ENCODE measurements at places on chromosomes 6 and 20. TPM values are rescaled to one million over a fixed set of nuclear protein-coding genes. Genes with fewer than 3 reads are reported as not detected.

TREM2 gene
- polyA plus RNA-seq = 4.0 TPM

GRCh38 chr6:46510651-46511050 lies 19.4 kb upstream of the RCAN2 start:
- no peak overlapping the region for H3K4me3 ChIP-seq
- H3K36me3 ChIP-seq = no peaks in the 10 kb centered on the region
- no peaks in the 10 kb centered on the region for H3K27me3 ChIP-seq
- H3K4me1 ChIP-seq = no peaks in the 10 kb centered on the region
- no peak for DNase-seq

- H3K4me1 ChIP-seq = no peaks in the 10 kb centered on the region
- no peaks in the 10 kb centered on the region for H3K36me3 ChIP-seq
Observed at GRCh38 chr6:136090929-136091328, 159.2 kb downstream of the MTFR2 start.

DNA sequence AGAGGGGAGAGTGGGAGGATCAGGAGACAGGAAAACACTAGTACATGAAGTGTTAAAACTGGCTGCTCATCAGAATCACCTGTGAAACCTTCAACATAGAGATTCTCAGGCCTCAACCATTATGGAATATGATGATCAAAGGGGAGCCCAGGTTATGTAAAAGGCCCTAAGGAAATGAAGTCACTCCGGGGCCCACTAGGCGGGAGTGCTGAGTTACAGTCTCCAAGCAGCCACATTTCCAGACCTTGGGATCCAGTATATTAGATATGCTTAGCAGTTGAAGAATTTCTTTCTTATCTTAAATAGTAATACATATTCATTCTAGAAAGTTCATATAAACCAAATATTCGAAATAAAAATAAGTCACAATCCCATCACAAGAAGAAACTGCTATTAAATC lies 476.3 kb downstream of the PRKN start:
- H3K4me3 ChIP-seq = no peak overlapping the region
- H3K27me3 ChIP-seq = no peaks in the 10 kb centered on the region
- no peaks in the 10 kb centered on the region for H3K36me3 ChIP-seq
- no peaks in the 10 kb centered on the region for H3K4me1 ChIP-seq

NOX3 gene
- polyA plus RNA-seq = not detected

TGM3 gene
- polyA plus RNA-seq = 0.08 TPM

DNA sequence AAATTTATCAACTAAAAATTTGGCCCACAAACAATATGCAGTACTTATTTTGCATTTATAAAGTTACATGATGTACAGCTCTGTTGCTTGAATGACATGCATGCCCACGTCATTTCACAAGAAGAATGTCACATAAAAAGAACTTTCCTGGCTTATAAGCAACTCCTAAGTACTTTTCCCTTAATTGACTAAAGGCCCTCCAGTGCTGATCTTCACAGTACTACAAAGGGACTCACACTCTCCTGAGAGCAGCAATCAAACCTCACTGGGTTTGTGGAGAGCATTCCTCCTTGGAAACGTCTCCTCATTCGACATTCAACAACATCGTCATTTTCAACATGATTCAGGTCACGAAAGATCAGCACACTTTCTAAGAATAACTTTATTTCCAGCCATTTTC lies 111.1 kb downstream of the IPCEF1 start:
- H3K4me1 ChIP-seq = no peaks in the 10 kb centered on the region
- no peak overlapping the region for H3K4me3 ChIP-seq
- no peak for DNase-seq
- H3K27ac ChIP-seq = no peak overlapping the region

DNA sequence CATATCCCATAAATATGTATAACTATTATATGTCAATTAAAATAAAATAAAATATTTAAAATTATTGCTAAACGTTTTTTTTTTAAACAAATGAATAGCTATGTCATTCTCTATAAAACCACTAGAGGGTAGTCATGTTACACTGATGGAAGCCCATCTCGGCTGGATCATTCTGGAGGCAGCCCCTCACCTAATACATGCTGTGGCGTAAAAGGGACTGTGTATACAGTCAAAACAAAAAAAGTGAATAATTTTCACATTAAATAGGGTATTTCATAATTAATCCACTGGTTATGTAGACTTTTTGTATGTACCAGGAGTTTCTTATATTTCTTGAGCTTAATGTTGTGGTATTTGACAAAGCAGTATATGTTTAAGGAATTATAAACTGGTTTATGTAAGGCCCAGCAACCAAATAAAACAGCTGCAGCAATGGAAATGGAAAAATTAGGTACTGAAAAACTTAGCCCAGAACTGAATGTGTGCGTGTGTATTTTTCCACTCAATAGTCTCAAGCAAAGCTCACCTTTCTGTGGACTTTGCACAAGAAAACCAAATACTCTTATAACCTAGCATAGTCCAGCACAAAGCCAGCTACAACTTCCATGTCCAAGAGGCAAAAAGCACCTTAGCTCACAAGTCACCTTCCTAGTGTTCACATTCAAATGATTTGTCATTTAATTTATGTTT lies 81.7 kb downstream of the COL9A1 start:
- DNase-seq = no peak
- H3K36me3 ChIP-seq = no peaks in the 10 kb centered on the region
- H3K4me3 ChIP-seq = no peak overlapping the region
- no peaks in the 10 kb centered on the region for H3K4me1 ChIP-seq
- H3K27me3 ChIP-seq = peaks cover 25% of the 10 kb centered on the region
- H3K27ac ChIP-seq = no peak overlapping the region

LY6G6F gene
- polyA plus RNA-seq = not detected

DEFB110 gene
- not detected for polyA plus RNA-seq

DNA sequence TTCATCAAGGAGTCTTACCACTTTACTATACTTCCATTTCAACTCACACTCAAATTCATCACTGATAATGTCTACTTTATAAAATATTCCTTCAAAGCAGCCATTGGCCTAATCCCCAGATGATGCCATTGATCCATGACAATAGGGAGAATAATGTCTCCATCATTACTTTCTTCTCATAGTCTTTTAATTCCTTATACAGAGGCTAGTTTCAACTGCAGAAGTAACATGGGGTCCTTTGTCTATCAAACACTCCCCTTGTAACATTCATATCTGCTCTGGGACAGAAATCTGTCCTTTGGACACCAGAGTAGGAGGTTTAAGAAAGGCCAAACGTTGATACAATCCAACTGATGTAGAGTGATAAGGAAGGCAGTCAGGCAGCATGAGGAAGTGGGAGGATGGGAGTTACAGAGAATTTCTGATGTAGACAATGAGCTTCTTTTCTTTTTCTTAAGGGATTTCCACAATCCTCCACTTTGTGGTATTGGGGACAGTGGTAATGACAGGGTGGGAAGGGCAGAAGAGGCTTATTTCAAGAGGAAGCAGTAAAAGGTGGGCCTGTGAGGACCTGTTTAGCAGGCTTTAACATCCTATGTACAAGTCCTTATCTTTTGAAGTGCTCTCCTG lies 18.9 kb upstream of the HLA-DOA start:
- no peaks in the 10 kb centered on the region for H3K4me1 ChIP-seq
- no peak overlapping the region for H3K27ac ChIP-seq
- H3K4me3 ChIP-seq = no peak overlapping the region

DNA sequence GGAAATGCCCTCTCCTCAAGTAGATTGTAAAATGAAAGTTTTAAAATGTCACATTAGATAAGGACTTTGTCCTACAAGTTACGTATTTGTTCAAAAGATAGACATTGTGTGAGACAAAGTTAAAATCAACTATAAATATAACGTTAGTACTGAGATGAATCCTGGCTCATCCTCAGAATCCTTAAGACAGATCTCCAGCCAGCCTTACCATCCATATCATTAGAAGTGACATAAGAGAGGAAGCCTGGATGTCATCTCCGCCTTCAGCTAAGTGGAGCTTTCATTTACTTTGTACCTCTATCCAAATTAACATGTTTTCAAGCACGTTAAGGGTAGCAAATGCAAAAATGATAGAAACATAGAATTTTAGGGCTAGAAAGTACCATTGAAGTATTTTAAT lies 59.1 kb downstream of the SCAF8 start:
- peaks cover 2% of the 10 kb centered on the region for H3K36me3 ChIP-seq
- H3K4me3 ChIP-seq = no peak overlapping the region
- H3K27ac ChIP-seq = no peak overlapping the region
- H3K4me1 ChIP-seq = peaks cover 18% of the 10 kb centered on the region

GRCh38 chr20:3632311-3633004 lies 30.7 kb downstream of the GFRA4 start:
- no peaks in the 10 kb centered on the region for H3K27me3 ChIP-seq
- no peak for DNase-seq
- H3K4me1 ChIP-seq = no peaks in the 10 kb centered on the region
- H3K36me3 ChIP-seq = peaks cover 7% of the 10 kb centered on the region

DNA sequence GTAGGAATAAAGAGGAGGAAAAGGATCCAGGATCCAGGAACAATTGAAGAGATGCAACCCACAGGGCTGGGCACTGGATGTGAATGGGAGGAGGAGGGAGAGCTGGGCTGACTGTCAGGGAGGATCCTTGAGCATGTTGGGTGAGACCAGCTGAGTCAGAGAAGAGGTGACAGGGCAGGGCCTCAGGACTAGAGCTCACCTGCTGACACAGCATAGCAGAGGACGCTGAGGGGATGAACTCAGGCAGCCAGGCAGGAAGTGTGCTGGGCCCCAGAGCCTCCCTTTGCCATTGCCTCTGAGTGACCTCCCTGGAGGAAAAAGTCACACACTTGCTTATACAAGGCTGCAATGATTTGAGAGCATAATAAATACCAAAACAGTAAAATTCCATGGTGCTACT lies 72.3 kb downstream of the ZNF133 start:
- no peaks in the 10 kb centered on the region for H3K4me1 ChIP-seq
- no peaks in the 10 kb centered on the region for H3K27me3 ChIP-seq
- no peak overlapping the region for H3K27ac ChIP-seq
- H3K4me3 ChIP-seq = no peak overlapping the region
- H3K36me3 ChIP-seq = no peaks in the 10 kb centered on the region

ELOVL4 gene
- 6.1 TPM for polyA plus RNA-seq

DNA sequence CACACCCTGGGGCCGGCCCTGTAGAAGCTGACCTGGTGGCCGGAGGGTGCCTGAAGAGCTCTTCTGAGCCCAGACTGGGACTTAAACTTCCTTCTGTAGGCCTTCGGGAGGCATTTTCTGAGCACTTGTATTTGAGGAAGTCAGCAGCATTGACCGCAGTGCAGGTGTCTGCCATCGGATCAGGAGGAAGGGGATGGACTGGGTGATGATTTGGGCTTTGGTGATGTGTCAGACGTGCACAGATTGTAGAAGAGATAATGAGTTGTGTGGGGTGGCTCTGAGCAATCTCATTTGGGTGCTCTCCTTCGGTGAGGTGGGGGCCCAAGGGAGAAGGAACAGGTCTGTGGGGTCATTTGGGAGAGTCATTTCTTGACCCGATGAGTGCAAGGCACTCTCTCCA lies 150.9 kb downstream of the ARID1B start:
- H3K4me3 ChIP-seq = no peak overlapping the region
- no peaks in the 10 kb centered on the region for H3K27me3 ChIP-seq
- H3K36me3 ChIP-seq = no peaks in the 10 kb centered on the region
- no peak overlapping the region for H3K27ac ChIP-seq
- peaks cover 12% of the 10 kb centered on the region for H3K4me1 ChIP-seq
- DNase-seq = no peak

- DNase-seq = no peak
- no peaks in the 10 kb centered on the region for H3K36me3 ChIP-seq
- no peaks in the 10 kb centered on the region for H3K4me1 ChIP-seq
- H3K4me3 ChIP-seq = no peak overlapping the region
- H3K27me3 ChIP-seq = peaks cover 53% of the 10 kb centered on the region
Observed at GRCh38 chr6:133898263-133898662, 9.3 kb downstream of the TCF21 start.

AIF1 gene
- polyA plus RNA-seq = not detected

SEMG1 gene
- polyA plus RNA-seq = not detected

MMP24 gene
- polyA plus RNA-seq = 0.01 TPM

COL11A2 gene
- 0.18 TPM for polyA plus RNA-seq

WFDC10B gene
- not detected for polyA plus RNA-seq

GFOD1 gene
- 7.2 TPM for polyA plus RNA-seq

DNA sequence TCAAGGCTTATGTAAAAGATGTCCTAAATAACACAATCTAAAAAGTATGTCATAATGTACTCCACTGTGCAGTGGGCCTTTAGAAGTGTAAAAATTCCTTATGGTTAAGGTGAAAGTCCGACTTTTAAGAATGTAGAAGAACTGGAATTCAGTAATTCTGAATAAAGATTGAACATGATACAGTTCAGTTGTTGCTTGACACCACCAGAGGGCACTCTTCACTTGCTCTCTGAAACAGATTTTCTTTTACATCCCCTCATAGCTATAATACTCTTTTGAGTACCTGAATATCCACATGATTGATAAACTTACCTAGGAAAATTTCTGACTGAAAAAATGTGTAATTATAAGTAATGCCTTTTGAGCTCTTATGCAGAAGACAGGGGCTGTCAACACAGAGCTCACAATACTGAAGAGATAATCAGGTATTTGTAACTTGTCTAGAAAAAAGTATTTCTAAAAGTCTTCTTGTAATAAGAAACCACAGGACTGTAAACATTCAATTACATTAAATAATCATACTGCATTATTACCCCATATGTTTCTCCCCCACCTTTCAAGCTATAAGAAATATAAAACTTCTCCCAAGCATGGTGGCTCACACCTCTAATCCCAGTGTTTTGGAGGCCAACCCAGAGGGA lies 92.1 kb downstream of the POPDC3 start:
- DNase-seq = peak; percentile 15
- H3K4me3 ChIP-seq = no peak overlapping the region
- no peak overlapping the region for H3K27ac ChIP-seq

GRCh38 chr20:9573335-9574151 lies 59.2 kb downstream of the LAMP5 start:
- no peaks in the 10 kb centered on the region for H3K36me3 ChIP-seq
- H3K27me3 ChIP-seq = no peaks in the 10 kb centered on the region
- H3K27ac ChIP-seq = no peak overlapping the region
- no peak for DNase-seq

DNA sequence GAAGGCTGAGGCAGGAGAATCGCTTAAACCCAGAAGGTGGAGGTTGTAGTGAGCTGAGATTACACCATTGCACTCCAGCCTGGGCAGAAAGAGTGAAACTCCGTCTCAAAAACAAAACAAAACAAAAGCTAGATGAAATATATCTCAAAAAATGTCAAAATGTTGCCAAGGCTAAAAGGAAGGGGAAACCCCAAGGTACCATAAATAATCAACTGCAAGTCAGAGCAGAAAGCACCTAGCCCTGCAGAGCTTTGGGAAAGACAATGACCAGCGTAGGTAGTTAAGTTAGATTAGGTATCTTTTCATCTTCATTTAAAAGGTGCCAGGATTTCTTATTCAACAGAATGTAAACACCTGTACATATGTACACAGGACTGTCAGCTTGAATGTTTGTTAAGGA lies 33.0 kb downstream of the AKIRIN2 start:
- DNase-seq = no peak
- no peak overlapping the region for H3K27ac ChIP-seq
- peaks cover 6% of the 10 kb centered on the region for H3K36me3 ChIP-seq

FAM83B gene
- polyA plus RNA-seq = 30.3 TPM

GJE1 gene
- not detected for polyA plus RNA-seq

RNF8 gene
- 25.7 TPM for polyA plus RNA-seq

SRC gene
- 30.9 TPM for polyA plus RNA-seq

GRCh38 chr6:17867880-17868279 lies 119.6 kb downstream of the KIF13A start:
- no peak for DNase-seq
- peaks cover 2% of the 10 kb centered on the region for H3K36me3 ChIP-seq
- no peak overlapping the region for H3K4me3 ChIP-seq
- peak overlapping the region; percentile 87 for H3K27ac ChIP-seq
- peaks cover 82% of the 10 kb centered on the region for H3K4me1 ChIP-seq

CDH26 gene
- polyA plus RNA-seq = 1.1 TPM

Data from keratinocyte (primary cell).